ENCODE measurements at places on chromosomes 2 and 18. TPM values are rescaled to one million over a fixed set of nuclear protein-coding genes. Genes with fewer than 3 reads are reported as not detected.

Gene ALPG
- total RNA-seq = not detected

Gene KATNAL2
- 2.0 TPM for total RNA-seq

DNA sequence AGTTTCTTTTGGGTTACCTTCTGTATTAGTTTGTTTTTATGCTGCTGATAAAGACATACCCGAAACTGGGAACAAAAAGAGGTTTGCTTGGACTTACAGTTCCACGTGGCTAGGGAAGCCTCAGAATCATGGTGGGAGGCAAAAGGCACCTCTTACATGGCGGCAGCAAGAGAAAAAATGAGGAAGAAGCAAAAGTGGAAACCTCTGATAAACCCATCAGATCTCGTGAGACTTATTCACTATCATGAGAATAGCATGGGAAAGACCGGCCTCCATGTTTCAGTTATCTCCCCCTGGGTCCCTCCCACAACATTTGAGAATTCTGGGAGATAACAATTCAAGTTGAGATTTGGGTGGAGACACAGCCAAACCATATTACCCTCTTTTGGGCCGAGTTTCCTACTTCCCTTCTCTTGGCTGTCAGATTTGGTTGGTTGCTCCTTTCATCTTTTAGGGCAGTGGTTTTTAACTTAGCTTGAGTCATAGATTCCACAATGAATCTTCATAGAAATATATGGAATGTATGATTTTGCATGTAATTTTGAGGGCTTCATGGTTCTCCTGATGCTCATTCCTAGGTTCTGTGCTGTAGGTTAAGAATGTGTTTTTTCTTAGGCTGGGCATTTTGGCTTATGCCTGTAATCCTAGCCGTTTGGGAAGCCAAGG is 44.2 kb downstream of the CEP192 start:
- peaks cover 3% of the 10 kb centered on the region for H3K4me1 ChIP-seq
- H3K27me3 ChIP-seq = no peaks in the 10 kb centered on the region
- no peak overlapping the region for H3K4me3 ChIP-seq
- H3K27ac ChIP-seq = no peak overlapping the region

DNA sequence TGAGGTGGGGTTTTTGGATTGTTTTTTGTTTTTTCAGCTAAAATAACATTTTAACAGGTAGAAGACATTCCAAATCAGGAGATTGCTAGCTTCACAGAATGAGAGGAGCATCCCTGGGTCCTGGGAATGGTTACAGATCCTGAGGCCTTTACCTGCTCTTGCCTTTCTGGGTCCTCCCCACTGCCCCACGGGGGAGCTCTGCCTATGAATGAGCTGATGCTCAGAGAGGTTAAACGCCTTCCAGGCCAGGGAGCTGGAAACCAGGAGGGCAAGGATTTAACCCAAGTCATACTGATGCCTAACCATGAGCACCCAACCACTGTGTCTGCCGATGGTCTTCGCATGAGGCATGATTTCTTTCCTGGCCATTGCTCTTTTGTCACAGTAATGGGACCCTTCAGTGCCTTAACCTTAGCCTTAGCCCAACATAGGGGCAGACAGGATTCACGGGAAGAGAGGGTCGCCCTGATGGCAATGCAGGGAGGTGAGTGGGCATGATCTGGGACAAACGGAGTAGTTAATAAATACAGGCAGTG is 16.1 kb downstream of the MOCOS start:
- DNase-seq = no peak
- H3K4me1 ChIP-seq = no peaks in the 10 kb centered on the region
- H3K27me3 ChIP-seq = no peaks in the 10 kb centered on the region

- no peak overlapping the region for H3K27ac ChIP-seq
- H3K4me1 ChIP-seq = peaks cover 45% of the 10 kb centered on the region
- no peak for DNase-seq
- no peaks in the 10 kb centered on the region for H3K27me3 ChIP-seq
Observed at GRCh38 chr2:160335441-160335840, 135.4 kb upstream of the ITGB6 start.

- no peak overlapping the region for H3K4me3 ChIP-seq
- no peak overlapping the region for H3K27ac ChIP-seq
- no peaks in the 10 kb centered on the region for H3K36me3 ChIP-seq
- H3K4me1 ChIP-seq = no peaks in the 10 kb centered on the region
- no peaks in the 10 kb centered on the region for H3K27me3 ChIP-seq
- DNase-seq = no peak
Observed at GRCh38 chr2:210099940-210100339, 71.3 kb downstream of the KANSL1L start.

DNA sequence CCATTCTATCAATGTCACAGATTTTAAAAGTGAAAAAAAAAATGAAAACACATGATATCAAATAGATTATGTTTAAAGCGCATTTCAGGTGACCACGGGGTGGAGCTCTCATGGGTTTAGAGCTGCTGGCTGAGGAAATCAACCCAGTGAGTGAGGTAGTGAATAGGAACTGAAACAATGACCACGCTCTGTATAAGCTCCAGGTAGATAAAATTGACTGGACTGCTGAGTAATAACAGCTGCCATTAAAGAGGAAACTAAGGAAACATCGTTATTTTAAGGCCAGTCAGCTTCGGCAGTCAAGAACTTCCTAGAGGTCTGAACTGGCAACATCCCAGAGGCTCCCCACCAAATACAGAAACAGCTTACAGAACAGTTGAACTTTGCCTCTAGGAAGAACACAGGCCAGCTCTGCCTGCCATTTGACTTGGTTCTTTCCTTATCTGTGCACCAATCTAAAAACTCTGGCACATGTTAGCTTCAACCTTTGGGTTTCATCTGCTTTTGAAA is 185.9 kb downstream of the PDE1A start:
- H3K4me1 ChIP-seq = no peaks in the 10 kb centered on the region
- H3K36me3 ChIP-seq = no peaks in the 10 kb centered on the region
- H3K4me3 ChIP-seq = no peak overlapping the region
- no peak for DNase-seq

GRCh38 chr2:111030945-111031344 is 89.8 kb upstream of the BCL2L11 start:
- DNase-seq = no peak
- H3K36me3 ChIP-seq = no peaks in the 10 kb centered on the region
- H3K27ac ChIP-seq = no peak overlapping the region
- no peak overlapping the region for H3K4me3 ChIP-seq
- H3K4me1 ChIP-seq = no peaks in the 10 kb centered on the region

DNA sequence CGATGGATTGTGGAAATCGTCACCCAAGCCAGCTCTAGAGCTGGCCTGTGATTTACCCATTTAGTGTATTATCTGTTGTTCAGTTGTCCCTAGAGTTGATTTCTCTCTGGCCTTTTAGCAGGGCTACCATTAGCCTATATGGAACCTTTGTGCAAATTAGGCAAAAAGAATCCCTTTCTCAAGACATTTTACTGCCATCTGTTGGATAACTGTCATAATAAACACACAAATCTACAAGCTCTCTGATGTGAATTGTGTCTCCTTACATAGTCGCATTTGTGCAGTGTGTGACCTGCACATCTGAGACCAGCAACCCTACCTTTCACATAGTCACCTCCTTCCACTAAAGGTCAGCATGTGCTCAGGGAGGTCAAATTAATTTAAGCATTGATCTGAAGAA is 34.0 kb downstream of the LOXHD1 start:
- H3K4me1 ChIP-seq = peaks cover 27% of the 10 kb centered on the region
- no peaks in the 10 kb centered on the region for H3K27me3 ChIP-seq
- DNase-seq = no peak
- H3K4me3 ChIP-seq = no peak overlapping the region
- no peaks in the 10 kb centered on the region for H3K36me3 ChIP-seq

GRCh38 chr2:62074233-62074632 is 121.7 kb upstream of the B3GNT2 start:
- no peak overlapping the region for H3K27ac ChIP-seq
- H3K4me3 ChIP-seq = no peak overlapping the region
- H3K36me3 ChIP-seq = no peaks in the 10 kb centered on the region
- no peaks in the 10 kb centered on the region for H3K27me3 ChIP-seq

DNA sequence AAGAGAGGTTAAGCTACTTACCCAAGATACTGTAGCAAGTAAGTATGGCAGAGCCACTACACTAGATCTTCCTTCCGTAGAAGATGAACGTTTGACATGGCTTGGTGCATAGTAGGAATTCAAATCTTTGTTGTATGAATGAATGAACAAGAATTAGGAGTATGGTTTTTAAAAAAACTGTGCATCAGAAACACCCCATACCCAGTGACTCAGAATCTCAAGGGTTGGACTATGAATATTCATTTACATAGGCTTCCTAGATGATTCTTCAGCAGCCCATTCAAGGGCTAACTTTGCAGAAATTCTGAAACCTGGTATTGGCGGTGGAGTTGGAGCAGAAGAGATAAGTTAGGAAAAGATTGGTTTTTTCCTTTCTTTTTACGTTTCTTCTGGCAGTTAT is 5.4 kb downstream of the ACTR3 start:
- H3K4me1 ChIP-seq = peaks cover 30% of the 10 kb centered on the region
- DNase-seq = no peak

DNA sequence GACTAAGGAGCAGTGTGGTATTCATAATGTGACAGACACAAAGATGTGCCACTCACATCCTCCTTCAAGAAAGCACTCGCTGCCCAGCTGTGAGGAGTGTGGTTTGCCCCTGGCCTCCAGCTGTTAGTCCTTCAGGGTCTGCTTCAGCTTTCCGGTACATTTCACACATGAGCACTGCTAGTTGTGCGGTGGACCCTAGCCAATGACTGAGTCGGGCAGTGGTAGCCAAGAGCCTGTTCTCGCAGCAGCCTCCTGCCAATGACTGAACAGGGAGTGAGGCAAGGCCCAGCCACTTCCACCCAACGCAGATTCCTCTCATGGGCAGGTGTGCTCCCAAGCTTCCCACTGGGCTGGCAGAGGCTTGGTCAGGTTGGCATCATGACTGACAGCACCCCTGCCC is 254.3 kb downstream of the RBM43 start:
- no peaks in the 10 kb centered on the region for H3K36me3 ChIP-seq
- H3K4me3 ChIP-seq = no peak overlapping the region
- no peaks in the 10 kb centered on the region for H3K27me3 ChIP-seq
